ENCODE measurements at places on chromosomes 7 and 10. TPM values are rescaled to one million over a fixed set of nuclear protein-coding genes. Genes with fewer than 3 reads are reported as not detected.

- no peak overlapping the region for H3K27ac ChIP-seq
- H3K4me3 ChIP-seq: no peak overlapping the region
- no peaks in the 10 kb centered on the region for H3K27me3 ChIP-seq
- H3K4me1 ChIP-seq: no peaks in the 10 kb centered on the region
- H3K36me3 ChIP-seq: no peaks in the 10 kb centered on the region
- DNase-seq: no peak
These were observed 28.9 kb downstream of the MINDY4 start for GRCh38 chr7:30799976-30800661.

- no peaks in the 10 kb centered on the region for H3K4me1 ChIP-seq
- H3K27me3 ChIP-seq: no peaks in the 10 kb centered on the region
- H3K36me3 ChIP-seq: no peaks in the 10 kb centered on the region
- H3K4me3 ChIP-seq: no peak overlapping the region
- H3K27ac ChIP-seq: no peak overlapping the region
These were observed 15.1 kb upstream of the ELN start for GRCh38 chr7:74012842-74013249.

- no peaks in the 10 kb centered on the region for H3K36me3 ChIP-seq
- H3K27me3 ChIP-seq: peaks cover 27% of the 10 kb centered on the region
- H3K4me1 ChIP-seq: peaks cover 3% of the 10 kb centered on the region
- H3K4me3 ChIP-seq: peak overlapping the region; percentile 49
- DNase-seq: peak; percentile 95
These were observed 2.8 kb downstream of the ASIC3 start for GRCh38 chr7:151051108-151051507.

DNA sequence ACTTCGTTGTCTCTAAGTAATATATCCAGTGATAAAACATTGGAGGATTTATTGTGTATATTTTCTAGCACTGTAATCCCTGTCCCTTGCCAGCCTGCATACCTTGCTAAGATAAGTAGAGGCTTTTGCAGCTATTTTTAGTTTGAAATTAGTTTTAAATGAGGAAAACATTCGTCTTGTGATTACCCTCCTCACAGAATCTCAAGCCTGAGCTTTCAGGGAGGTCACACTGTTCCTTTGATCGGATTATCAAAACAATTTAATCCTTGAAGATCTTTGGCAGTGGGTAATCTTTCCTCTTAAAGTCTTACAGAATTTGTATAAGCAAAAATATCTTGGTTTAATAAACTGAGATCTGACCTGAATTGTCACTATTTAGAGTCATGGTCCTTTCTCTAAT, 897.0 kb upstream of the CELF2 start:
- no peaks in the 10 kb centered on the region for H3K36me3 ChIP-seq
- no peak for DNase-seq
- no peaks in the 10 kb centered on the region for H3K4me1 ChIP-seq
- H3K27ac ChIP-seq: no peak overlapping the region
- no peak overlapping the region for H3K4me3 ChIP-seq
- H3K27me3 ChIP-seq: no peaks in the 10 kb centered on the region

GRCh38 chr7:16078076-16078952, 343.0 kb downstream of the CRPPA start:
- H3K27ac ChIP-seq: no peak overlapping the region
- DNase-seq: peak; percentile 78
- H3K4me3 ChIP-seq: no peak overlapping the region

DNA sequence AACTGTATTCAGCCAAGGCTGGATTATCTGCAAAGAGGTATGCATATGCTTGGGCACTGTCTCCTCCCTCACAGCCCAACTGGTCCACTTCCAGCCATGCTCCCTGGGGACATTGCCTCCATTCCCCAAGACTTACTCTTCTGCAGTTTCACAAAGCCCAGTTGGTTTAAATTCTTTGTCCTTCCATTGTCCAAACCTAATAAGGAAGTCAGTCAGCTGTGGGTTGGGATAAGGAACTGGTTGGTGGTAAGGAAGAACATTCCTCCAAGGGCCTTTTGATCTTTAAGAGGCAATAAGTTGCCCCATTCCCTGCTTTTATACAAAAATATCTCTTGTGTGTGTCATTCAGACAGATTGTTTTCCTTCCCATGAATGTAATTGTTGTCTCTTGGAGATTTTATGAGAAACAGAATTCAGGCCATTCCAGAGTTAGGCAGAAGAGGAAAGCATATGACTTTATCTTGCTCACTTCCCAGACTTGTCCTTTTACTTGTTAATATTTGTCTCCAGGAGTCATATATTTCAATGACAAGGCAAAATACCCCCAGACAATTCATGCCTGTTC, 673.7 kb downstream of the SUGCT start:
- H3K4me1 ChIP-seq: no peaks in the 10 kb centered on the region
- DNase-seq: no peak

DNA sequence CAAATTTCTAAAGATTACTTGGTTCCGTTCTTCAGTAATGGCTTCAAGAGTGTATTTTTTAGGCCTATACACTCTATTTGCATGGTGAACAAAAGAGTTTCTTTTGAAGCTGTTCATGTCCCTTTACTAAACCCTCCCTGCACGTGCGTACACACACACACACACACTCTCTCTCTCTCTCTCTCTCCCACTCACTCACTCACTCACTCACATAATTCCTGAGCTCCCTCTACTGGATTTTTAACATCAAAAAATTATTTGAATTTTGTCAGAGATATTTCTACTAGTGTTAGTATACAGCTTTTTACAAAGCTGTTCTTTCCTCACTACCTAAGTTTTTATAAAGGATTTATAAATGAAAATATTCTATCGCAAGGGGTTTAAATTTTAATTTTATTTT, 85.9 kb downstream of the UBE3C start:
- no peaks in the 10 kb centered on the region for H3K4me1 ChIP-seq
- no peak overlapping the region for H3K4me3 ChIP-seq
- peaks cover 29% of the 10 kb centered on the region for H3K36me3 ChIP-seq
- DNase-seq: no peak
- no peaks in the 10 kb centered on the region for H3K27me3 ChIP-seq
- H3K27ac ChIP-seq: no peak overlapping the region

GRCh38 chr10:7488418-7488829, 77.6 kb upstream of the SFMBT2 start:
- no peak overlapping the region for H3K4me3 ChIP-seq
- H3K4me1 ChIP-seq: peaks cover 9% of the 10 kb centered on the region
- no peak overlapping the region for H3K27ac ChIP-seq
- no peak for DNase-seq
- H3K27me3 ChIP-seq: no peaks in the 10 kb centered on the region

DNA sequence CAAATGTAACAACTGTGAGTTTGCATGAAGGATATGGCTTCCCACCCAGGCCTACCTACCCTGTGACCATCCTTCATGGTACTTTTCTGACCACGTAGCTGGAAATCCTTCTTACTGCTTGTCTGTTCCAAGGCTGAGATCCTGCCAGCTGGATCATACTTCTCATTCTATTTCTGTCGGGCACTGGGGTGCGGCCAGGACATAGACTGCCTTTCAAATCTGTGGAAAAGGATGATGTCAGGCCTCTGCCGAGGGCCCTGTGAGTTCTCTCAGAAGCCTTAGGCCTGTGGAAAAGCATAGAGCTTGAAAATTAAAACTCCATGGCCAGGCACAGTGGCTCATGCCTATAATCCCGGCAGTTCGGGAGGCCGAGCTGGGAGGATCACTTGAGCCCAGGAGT, 10.0 kb downstream of the VWC2 start:
- H3K36me3 ChIP-seq: no peaks in the 10 kb centered on the region
- no peak for DNase-seq
- no peak overlapping the region for H3K4me3 ChIP-seq
- no peaks in the 10 kb centered on the region for H3K27me3 ChIP-seq
- no peaks in the 10 kb centered on the region for H3K4me1 ChIP-seq

DNA sequence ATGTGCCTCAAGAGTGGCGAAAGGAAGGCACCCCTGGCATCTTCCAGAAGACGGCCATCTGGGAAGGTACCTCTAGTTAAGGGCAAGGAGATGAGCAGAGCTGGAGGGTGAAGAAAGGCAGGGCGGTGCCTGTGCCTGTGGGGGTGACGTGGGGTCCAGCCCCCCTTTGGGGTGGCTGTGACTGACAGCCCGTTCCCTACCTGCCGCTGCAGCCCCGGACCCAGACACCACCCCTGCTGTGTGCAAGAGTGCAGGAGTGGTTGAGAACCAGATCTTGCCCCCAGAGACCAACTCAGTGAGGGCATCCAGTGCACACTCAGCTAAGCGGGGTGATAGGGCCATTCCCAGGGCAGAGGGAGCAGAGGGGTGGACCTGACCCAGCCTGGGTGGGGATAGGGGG, 4.3 kb upstream of the MUC17 start:
- H3K36me3 ChIP-seq: no peaks in the 10 kb centered on the region
- no peaks in the 10 kb centered on the region for H3K27me3 ChIP-seq
- H3K27ac ChIP-seq: no peak overlapping the region
- peaks cover 19% of the 10 kb centered on the region for H3K4me1 ChIP-seq
- H3K4me3 ChIP-seq: peak overlapping the region; percentile 92

- no peaks in the 10 kb centered on the region for H3K27me3 ChIP-seq
- H3K27ac ChIP-seq: no peak overlapping the region
- H3K4me3 ChIP-seq: no peak overlapping the region
- no peak for DNase-seq
These were observed 48.0 kb downstream of the NT5C2 start for GRCh38 chr10:103145046-103145445.

GRCh38 chr10:32949221-32949678, 8.8 kb downstream of the ITGB1 start:
- H3K4me3 ChIP-seq: peak overlapping the region; percentile 24
- DNase-seq: no peak
- no peak overlapping the region for H3K27ac ChIP-seq
- H3K4me1 ChIP-seq: peaks cover 86% of the 10 kb centered on the region

GRCh38 chr10:125261491-125262186, 101.3 kb upstream of the CTBP2 start:
- H3K36me3 ChIP-seq: no peaks in the 10 kb centered on the region
- H3K4me3 ChIP-seq: no peak overlapping the region
- H3K4me1 ChIP-seq: peaks cover 7% of the 10 kb centered on the region
- H3K27ac ChIP-seq: no peak overlapping the region

DNA sequence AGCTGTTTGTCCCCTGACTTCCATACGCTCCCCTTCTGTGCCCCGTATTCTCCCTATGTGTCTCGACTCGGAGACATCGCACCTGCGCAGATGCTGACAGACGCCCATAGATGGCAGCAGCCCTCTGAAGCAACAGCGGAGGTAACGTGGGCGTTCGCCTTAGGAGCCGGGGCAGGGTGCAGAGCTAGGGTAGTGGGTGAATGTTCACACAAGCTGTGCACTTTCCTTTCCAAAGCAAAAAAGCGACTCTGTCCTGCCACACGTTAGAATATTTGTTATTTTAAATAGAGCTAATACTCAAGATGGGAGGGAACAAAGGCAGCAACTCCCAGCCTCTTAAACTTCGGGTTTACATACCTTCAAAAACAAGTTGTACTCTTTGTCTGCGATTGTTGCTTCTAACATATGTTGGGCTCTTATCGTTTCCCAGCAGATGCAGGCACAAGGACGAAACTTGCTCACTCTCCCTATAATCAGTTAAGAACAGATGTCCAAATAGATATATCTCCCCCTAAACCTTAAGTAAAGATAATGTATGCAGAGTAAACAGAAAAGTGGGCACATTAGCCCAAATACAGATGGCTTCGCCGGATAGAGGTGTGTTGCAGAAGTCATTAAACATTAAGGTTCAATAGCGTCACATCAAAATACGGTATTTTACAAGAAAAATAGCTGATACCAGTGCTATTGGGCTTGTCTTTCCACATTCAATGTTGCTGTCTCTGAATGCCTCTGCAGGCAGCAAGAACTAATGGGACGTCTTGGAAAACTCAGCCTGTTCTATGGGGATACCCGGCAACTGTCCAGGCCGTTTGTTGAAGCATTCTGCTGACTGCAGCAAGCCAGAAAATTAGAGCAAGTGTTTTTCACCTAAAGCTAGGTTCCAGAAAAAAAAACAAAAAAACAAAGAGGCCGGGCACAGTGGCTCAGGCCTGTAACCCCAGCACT, 340.3 kb upstream of the PRKCQ start:
- no peaks in the 10 kb centered on the region for H3K36me3 ChIP-seq
- H3K27ac ChIP-seq: no peak overlapping the region

GRCh38 chr7:122010116-122010515, 133.9 kb downstream of the AASS start:
- no peak overlapping the region for H3K27ac ChIP-seq
- DNase-seq: no peak
- peaks cover 7% of the 10 kb centered on the region for H3K36me3 ChIP-seq
- H3K27me3 ChIP-seq: no peaks in the 10 kb centered on the region
- no peak overlapping the region for H3K4me3 ChIP-seq
- no peaks in the 10 kb centered on the region for H3K4me1 ChIP-seq

DNA sequence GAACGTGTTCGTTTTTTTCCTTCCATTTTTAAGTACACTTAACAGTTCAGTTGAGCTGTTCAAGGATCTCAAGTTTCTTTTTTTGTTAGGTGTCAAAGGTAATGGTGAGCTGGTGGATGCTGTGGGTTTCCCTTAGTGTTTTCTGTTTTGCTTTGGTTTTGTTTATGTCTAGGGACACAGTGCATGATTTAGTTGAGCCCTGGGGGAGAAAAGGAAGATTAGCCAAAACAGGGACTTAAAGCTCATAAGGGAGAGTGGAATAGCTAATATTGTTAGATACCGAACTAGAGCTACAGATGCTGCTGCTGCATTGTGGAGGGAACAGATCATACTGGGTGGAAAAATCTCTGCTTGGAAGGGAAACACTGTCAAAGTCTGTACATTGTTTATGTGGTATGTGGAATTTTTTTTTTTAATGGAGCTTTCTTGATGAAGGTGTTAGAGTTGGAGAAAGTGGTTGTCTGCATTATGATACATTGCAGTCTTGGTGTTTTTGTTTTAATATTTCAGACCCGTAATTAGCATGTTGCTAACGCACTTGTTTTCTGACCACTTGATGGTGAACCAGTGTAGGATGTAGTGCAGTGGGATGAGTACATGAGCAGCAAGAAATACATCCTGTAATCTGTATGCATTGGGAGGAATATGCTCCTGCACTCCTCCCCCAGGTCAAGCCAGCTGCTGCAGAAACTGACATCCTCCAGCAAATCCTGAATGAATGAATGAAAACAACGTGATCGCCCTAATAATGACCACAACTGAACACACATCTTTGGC, 2.1 kb downstream of the GLCCI1 start:
- no peak for DNase-seq
- peak overlapping the region; percentile 86 for H3K4me3 ChIP-seq
- no peak overlapping the region for H3K27ac ChIP-seq
- H3K4me1 ChIP-seq: peaks cover 30% of the 10 kb centered on the region
- H3K27me3 ChIP-seq: 0 out of 2 replicates have a peak, but pooled peaks cover 4% of the 10 kb centered on the region

DNA sequence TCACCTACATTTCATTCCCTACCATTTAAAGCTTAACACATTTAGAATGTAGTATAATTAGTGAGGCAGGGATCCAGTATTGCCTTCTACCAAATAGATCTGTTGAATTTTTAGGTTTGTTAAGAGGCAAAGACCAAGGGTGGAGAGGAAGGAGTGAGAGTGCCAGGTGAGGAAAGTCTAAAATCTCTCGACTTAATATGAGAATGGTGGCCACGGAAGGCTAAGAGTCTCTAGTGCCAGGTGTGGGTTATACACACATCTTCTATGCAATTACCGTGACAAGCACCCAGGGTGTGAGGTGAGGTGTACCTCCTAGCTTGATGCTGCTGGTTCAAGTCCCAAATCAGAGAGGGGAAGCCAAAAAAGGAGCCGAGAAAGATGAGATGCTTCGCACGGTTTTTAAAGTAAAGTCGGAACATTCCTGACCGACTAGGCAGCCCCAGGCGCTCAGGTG, 439 bp downstream of the IQUB start:
- peak overlapping the region; percentile 72 for H3K4me3 ChIP-seq
- no peak for DNase-seq
- H3K27me3 ChIP-seq: peaks cover 11% of the 10 kb centered on the region
- H3K4me1 ChIP-seq: peaks cover 11% of the 10 kb centered on the region
- no peak overlapping the region for H3K27ac ChIP-seq

The ABCF2 gene
- 58.7 TPM for total RNA-seq

The TFPI2 gene
- 11.2 TPM for total RNA-seq

The IGFBP3 gene
- 11.2 TPM for total RNA-seq

The HKDC1 gene
- total RNA-seq: not detected

The TRA2A gene
- 82.6 TPM for total RNA-seq

The MCU gene
- total RNA-seq: 54.6 TPM

The SLC39A12 gene
- not detected for total RNA-seq

The VSTM4 gene
- 0.23 TPM for total RNA-seq

Measured in GM23338 (cell line).